Posterior vena cava (tissue), 2 donors: ENCODE measurements at places on chromosomes 3 and 15. TPM values are rescaled to one million over a fixed set of nuclear protein-coding genes. Genes with fewer than 3 reads are reported as not detected.
A peak's percentile ranks its signal among the peaks of the same experiment; 100 is the strongest.

Gene GPR156
- total RNA-seq, result 3.1 TPM

Gene TMEM266
- total RNA-seq, result 0.28 TPM

Gene LRRC34
- 4.8 TPM for total RNA-seq

DNA sequence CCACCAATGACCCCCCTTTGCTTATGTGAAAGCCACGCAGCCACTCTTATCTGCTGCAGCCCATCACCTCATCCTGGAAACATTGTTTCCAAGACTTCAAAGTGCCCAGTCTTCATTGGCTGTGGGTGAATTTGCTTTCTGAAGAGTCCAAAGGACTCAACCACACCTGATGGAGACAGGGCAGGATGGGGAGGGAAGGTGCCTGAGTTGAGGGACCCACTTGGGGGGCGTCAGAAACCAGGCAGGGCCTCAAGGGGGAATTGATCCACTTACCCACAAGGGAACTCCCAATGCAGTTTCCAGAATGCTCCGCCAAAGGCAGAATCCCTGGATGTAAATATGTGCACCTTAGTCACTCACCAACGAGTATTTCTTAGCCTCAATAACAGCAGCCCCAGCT is 147.9 kb upstream of the ATP2B2 start:
- peak; percentile 45 for DNase-seq

DNA sequence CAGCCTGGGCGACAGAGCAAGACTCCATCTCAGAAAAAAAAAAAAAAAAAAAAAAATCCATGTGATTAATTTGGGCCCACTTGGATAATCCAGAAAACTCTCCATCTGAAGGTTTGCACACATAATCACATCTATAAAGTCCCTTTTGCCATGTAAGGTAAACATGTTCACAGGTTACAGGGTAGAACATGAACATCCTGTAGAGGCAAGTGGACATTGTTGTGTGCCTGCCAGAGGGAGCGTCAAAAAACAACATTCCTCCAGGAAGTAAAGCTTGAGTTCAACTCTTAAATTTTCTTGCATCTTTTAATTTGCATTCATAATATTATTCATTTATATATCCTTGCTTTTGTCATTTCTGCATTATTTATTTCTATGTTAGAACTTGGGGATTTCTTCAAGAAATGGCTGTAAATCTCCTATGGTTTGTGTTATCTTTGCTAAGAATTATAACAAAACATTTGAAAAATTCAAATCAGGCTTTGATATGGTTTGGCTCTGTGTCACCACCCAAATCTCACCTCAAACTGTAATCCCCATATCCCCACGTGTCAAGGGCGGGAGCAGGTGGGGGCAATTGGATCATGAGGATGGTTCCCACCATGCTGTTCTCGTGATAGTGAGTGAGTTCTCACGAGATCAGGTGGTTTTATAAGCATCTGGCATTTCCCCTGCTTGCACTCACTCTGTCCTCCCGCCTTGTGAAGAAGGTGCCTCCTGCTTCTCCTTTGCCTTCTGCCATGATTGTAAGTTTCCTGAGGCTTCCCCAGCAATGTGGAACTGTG is 11.3 kb upstream of the TTBK2 start:
- DNase-seq, result no peak

DNA sequence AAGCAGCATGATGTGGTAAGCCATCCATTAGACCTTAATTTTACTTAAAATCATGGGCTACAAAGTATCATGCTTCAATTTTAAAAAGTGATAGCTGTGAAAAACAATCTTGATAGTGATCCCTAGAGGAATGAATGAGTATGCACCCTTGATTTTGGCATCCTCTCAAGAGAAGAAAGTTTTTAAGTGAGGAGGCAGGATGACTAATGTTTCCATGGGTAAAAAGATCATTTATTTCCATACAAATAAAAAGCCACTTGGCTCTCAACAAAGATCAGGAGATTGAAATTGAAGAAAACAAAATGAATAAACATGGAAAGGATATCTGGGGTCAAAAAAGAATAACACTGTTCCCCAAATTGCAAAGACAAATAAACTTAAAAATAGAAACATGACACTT is 305.4 kb downstream of the MEX3B start:
- no peak for DNase-seq

DNA sequence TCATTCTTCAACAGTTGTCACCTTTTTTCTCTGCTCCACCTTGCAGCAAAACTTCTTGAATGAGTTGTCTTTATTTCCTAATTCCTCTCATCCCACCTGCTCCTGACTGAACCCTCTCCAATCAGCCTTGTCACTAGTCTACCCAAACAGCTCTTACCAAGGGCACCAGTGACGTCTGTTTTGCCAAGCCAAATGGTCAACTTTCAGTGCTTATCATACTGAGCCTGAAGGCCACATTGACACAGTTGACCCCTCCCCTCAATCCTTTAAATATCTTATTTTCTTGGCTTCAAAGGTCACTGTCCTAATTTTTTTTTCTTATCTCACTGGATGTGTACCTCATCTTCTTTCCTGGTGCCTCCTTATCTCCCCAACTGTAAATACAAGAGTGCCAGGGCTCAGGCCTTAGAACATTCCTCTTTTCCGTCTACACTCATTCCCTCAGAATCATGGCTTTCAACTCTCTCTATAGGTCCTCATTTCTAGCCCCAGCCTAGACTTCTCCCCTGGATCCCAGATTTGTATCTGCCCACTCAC is 43.2 kb downstream of the CMTM8 start:
- no peak for DNase-seq

- peak; percentile 38 for DNase-seq
Measured at GRCh38 chr3:10561162-10561945, 56.0 kb upstream of the ATP2B2 start.

- DNase-seq, result peak; percentile 89
Measured at GRCh38 chr15:89912674-89913396, at the start of gene ARPIN. ARPIN (minus strand) TSS chr15:89912952; CDS start chr15:89912835, 117 bp downstream.

DNA sequence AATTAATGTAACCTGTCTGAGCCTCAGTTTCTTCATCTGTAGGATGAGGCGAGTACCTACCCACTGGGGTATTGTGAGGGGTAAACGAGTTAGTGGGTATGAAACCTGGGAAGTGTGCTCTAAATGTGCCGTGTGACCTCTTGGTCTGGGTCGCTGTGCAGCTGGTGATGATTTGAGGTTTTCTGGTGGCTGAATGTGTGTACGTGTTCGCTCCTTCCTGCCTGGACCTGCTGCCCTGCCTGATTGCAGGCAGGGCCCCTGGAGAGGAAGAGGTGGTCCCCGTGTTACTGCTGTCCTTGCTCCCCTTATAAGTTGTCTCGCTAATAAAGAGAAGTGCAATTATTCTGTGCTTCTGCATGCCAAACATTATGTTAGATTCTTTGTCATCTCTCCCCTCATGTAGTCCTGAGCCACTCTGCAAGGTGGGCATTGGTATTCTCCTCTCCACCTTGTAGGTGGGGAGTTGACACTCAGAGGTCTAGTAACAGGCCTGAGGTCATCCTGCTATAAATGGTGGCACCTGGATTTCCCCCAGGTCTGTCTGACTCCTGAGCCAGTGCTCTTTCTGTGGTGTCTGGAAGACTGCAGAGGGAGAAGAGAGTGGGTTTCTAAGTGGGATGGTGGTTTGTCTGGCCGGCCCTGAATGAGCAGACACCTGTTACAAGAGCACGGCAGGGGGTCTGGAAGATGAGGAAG is 15.7 kb downstream of the PDIA5 start:
- no peak for DNase-seq

- peak; percentile 50 for DNase-seq
Measured at GRCh38 chr15:69315402-69316110, 16.8 kb downstream of the PAQR5 start.

Gene C2CD4A
- not detected for total RNA-seq

GRCh38 chr15:92460023-92460422 is 66.3 kb downstream of the ST8SIA2 start:
- DNase-seq, result no peak
